ENCODE measurements at places on chromosomes 11 and 22.
A peak's percentile ranks its signal among the peaks of the same experiment; 100 is the strongest.

DNA sequence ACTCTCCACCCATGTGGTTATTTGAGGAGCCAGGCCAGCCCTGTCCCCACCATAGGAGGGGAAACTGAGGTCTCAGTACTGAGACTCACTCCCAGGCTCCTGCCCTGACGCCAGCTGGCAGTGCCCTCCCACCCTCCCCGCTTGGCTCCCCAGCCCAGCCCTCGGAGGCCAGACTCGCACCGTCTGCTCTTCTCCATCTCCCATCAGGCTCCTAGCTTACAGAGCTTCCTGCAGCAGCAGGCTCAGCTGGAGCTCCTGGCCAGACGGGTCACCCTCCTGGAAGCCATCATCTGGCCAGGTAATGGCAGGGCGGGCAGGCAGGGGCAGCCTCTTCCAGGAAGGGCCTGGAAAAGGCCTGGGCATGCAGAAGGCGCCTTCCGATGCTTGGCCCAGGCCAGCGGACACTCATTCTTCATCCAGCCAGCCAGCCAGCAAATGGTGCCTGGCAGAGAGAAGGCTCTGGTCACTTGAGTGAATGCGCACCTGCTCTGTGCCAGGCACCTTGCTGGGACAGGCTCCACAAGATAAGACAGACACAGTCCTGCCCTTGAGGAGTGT, 12.6 kb downstream of the RHBDD3 start:
- DNase-seq: no peak

DNA sequence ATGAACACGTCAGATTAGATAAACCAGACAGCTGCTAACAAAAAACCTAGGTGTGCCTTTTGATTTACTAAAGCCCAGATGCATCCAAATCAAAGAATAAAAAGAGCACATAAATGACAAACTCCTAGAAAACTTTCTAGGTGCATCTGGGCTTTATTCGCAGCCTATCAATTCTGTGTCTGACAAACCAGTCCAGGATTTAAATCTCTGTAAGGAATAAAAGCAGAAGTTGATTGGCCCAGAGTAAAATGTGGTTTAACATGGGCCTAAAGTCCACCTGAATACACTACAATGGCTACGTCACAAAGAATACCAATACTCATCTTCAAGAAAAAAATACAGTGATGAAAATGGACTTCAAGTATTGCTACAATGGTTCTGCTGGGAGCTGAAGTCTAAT, 66.8 kb downstream of the SOX6 start:
- no peak for DNase-seq

DNA sequence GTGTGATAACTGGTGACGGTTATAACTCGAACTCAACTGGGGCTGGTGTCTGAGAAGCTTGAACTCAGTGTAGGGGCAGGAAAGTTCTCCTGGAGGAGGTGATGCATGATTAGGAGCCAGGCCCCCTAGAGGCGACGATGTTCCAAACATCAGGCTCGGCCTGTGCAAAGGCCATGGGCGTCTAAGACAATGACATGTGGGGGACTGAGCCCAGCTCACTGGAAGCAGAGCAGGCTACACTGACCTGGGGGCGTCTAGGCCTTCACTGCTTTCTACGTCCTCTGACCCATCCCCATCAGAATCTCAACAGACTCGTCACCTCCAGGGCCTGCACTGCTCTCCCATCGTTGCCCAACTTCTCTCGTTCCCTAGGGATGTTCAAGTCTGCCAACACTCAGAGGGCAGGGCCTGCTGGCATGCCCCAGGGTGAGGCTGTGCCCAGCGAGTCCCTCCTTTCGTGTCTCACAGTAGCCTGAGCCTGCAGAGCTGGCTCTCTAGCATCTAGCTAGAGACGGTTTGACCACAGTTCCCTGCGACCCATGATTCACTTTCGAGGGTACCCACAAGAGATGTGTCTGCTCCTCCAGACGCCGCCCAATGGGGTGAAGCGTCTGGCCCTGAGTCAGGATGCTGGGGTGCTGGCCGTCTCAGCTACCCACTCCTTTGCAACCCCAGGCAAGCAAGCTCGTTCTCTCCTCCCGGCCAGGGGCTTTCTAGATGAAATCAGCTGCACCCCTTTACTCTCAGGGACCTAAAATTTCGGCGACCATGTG, 1.1 kb upstream of the ATG16L2 start:
- DNase-seq: peak; percentile 91

GRCh38 chr11:11313426-11313825, 39.6 kb downstream of the CSNK2A3 start:
- DNase-seq: no peak

DNA sequence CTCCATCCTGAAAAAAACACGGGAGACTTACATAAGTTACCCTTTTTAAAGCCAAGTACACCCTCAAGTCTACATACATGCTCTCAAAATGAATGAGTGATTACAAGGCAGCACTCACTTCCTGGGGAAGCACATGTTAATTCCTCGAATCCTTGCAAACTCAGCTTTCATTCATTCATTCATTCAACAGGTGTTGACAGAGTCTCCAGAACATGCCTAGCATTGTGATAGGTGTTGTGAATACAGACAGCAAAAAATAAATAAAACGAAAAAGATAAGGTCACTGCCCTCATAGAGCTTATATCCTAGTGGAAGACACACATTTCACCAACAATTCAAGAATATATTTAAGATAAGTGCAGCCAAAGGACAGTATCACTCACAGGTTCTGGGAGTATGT, 19.7 kb downstream of the MPPED2 start:
- no peak for DNase-seq

DNA sequence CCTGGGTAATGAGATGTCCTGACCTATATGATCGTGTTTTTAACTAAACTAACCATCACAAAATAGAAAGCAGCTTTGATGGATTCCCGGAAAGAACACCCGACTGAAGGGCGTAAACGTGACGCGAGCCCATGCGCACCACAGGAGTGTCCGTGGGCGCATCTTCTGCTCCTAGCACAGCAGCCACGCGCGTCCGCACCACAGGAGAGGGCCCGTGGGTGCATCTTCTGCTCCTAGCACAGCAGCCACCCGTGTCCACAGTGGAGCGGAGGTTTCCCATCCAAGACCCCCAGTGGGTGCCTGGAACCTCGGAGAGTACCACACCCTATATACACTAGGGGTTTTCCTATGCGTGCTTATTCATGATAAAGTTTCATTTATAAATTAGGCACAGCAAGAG, 36.1 kb upstream of the NRIP3 start:
- DNase-seq: no peak

GRCh38 chr22:46444390-46444854, 93.0 kb downstream of the CELSR1 start:
- DNase-seq: peak; percentile 14

GRCh38 chr11:45280449-45280848, 5.7 kb downstream of the SYT13 start:
- no peak for DNase-seq

GRCh38 chr11:122863704-122864326, 18.7 kb upstream of the JHY start:
- peak; percentile 73 for DNase-seq

- DNase-seq: peak; percentile 81
These were observed 53.9 kb upstream of the CEP126 start for GRCh38 chr11:101860696-101861427.

- DNase-seq: peak; percentile 75
These were observed 39.0 kb downstream of the BMAL1 start for GRCh38 chr11:13316528-13316961.

DNA sequence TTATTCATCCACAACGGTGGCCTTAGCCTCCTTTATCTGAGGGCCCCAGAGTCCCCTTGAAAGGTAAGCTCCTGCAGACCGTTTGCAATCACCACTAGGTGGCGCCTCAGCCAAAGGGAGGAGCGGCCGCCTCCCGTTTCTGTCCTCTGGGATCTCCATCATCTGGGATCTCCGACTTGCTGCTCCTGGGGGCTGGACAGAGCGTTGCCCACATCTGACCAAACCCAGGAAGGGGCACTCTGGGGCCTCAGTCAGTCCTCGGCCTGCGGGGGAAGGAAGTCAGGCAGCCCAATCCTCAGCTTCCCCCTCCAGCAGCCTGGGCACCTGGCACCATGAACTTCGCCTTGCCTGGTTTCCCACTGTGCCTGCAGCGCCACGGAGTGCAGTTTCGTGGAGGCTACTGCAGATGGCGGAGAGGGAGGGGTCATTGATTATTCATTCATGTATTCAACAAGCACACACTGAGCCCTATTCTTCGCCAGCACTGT, 23.5 kb downstream of the TP53I11 start:
- DNase-seq: peak; percentile 75

GRCh38 chr11:111361052-111361801, 17.8 kb downstream of the POU2AF1 start:
- no peak for DNase-seq

GRCh38 chr11:10303558-10304363, 1.1 kb upstream of the ADM start:
- peak; percentile 90 for DNase-seq

DNA sequence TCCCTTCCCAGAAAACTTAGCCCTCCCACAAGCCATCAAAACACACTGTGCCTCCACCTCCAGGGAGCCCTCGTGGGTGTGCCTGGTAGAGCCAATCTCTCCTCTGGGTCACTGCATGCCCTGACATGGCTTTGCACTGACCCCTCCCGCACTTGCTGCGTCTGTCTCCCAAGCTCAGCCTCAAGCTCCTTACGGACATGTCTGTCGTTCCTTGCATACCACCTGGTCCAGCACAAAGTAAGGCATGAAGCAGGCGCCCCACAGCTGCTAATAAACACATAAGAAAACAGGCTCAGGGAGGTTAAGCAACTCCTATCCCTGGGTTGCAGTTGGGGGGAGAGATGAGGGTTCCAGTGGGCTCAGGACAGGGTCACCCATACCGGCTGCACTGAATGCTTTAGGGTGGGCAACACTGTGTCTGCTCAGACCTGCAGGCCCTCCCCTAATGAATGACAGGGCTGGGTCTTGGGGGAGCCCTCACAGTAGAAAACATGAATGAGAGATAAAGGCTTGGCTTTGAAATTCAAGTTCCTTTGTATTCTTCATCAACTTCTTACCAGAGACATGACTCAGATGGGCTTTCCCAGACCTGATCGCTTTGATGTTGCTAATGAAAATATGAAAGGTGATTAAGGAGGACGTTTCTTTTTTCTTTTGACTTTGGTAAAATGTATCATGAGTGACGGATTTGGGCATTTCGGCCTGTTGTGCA, 38.0 kb downstream of the PHF21B start:
- DNase-seq: no peak

- DNase-seq: no peak
These were observed 50.2 kb downstream of the PHF21A start for GRCh38 chr11:46071091-46071490.

GRCh38 chr11:693415-693831, 1.6 kb downstream of the DEAF1 start:
- DNase-seq: peak; percentile 19

GRCh38 chr11:62000539-62001446, 33.4 kb upstream of the FTH1 start:
- DNase-seq: no peak

DNA sequence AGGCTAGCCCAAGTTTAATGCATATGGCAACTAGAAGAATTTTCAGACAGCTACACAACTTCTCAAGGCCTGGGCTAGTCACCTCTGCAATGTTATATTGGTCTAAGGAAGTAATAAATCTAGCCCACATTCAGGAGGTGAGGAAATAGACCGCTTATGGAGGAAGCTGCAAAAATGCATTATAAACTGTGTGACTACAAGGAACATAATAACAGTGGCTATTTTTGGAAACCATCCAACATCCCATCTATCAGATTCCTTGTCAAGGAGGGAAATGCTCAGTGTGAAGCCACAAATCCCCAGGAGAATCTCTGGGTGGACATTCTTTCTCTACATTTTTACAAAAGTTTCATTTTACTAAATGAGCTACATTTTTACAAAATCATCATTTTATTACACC, 76.1 kb downstream of the BBOX1 start:
- no peak for DNase-seq

All from ELR (cell line).